Large intestine (tissue), 12 donors: ENCODE measurements at places on chromosomes 1 and 21.

- DNase-seq: peak; percentile 86
Measured at GRCh38 chr1:28915031-28915895, 894 bp downstream of the EPB41 start.

DNA sequence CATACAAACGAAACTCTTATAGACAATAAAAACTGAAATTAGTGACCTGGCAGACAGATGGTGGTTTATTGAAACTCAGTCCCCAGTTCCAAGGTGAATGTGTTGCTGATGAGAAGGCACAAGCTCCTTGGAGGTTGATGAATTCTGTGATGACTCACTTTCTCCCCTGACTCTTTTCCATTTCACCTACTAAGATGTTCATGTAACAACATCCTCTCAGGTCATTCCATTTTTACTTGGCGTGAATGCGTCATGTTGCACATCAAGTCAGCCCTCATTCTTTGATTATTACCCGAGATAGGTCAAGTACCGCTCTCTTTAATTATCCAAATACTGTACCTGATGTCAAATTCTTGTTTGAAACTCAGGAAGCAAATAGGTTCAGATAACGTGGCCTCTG, 10.1 kb upstream of the IL10RB start:
- no peak for DNase-seq

DNA sequence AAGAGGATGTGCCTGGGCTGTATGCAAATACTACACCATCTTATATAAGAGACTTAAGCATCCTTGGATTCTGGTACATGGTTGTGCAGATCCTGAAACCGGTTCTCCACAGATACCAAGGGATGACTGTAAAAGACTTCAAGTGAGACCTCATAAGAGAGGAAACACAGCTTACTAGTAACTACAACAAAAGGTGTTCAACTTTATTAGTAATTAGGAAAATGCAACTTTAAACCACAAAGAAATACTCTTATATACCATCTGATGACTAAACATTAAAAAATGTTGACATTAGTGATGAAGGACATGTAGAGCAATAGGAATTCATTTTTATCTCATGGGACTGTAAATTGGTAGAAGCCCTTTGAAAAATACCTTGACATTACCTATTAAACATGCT, 102.7 kb downstream of the RASAL2 start:
- no peak for DNase-seq

DNA sequence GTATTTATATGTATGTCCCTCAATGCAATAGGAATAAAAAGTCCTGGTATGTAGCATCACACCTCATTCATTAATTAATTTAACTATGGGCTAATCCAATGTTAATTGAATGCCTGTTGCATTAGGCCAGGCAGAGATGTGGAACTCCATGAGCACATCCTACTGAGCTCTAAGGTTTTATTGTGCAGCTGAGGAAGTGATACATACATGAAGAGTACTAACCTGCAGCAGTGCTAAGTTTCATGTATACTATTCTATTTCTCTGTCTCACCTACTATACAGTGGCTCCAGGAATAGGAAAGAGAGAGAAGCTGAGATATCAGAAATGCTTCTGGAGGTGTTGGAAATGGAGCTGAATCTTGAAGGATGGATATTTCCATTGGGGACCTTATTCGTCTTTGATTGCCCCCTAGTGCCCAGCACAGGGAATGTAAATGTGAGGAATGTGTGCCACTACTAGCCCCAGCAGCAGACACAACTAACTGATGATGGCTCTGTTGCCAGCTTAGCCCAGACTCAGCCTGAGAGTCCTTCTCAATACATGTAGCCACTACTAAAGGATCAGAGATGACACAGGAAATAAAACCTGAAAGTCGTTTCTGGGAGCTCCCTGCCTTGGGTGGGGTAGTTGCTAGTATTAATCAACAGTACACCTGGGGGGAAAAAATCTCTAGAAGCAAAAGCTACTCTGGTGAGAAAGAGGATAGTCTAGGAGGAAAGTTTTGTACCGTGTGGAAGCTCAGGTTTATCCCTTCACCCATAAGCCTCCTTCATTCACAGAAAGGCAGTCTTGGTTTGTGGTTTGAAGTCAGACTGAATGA, 173.3 kb upstream of the FOXD3 start:
- no peak for DNase-seq

DNA sequence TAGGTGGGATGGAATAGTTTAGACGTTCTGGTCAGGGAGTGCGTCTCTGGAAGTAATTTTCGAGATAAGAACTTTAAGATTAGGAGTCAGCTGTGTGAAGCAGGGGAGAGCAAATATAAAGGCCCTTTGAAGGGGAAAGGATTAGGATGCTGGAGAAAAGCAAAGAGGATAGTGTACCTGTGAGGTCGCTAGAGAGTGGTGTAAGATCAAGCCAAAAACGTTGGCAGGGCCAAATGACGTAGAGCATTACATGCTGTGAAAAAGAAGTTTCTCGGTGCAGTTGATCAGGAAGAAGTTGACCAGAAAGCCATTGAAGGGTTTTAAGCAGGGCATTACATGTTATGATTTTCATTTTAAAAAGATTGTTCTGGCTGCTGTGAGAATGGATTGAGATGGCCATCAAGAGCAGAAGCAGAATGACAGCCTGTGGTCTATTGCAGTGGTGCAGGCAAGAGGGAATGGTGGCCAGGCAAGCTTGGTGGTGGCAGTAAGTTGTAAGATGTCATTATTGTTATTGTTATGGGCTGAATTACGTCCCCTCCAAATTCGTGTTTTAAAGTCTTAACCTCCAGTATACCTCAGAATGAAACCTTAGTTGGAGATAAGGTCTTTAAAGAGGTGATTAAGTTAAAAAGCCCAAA, 113.6 kb upstream of the KIF26B start:
- no peak for DNase-seq

GRCh38 chr21:41709965-41710822, 56.7 kb downstream of the RIPK4 start:
- no peak for DNase-seq

DNA sequence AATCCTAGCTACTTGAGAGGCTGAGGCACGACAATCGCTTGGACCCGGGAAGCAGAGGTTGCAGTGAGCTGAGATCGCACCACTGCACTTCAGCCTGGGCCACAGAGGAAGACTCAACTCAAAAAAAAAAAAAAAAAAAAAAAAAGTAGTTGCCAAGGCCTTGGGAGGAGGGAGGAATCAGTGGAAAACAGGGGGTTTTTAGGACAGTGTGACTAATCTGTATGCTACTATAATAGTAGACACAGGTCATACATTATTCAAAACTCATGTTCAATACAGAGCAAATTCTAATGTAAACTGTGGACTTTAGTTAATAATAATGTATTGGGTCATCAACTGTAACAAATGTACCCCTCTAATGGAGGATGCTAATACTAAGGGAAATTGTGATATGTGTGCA, 51.7 kb upstream of the CTPS1 start:
- no peak for DNase-seq

GRCh38 chr1:235920596-235921375, 54.1 kb upstream of the LYST start:
- DNase-seq: no peak

GRCh38 chr1:63630666-63631065, 37.5 kb downstream of the PGM1 start:
- DNase-seq: no peak

DNA sequence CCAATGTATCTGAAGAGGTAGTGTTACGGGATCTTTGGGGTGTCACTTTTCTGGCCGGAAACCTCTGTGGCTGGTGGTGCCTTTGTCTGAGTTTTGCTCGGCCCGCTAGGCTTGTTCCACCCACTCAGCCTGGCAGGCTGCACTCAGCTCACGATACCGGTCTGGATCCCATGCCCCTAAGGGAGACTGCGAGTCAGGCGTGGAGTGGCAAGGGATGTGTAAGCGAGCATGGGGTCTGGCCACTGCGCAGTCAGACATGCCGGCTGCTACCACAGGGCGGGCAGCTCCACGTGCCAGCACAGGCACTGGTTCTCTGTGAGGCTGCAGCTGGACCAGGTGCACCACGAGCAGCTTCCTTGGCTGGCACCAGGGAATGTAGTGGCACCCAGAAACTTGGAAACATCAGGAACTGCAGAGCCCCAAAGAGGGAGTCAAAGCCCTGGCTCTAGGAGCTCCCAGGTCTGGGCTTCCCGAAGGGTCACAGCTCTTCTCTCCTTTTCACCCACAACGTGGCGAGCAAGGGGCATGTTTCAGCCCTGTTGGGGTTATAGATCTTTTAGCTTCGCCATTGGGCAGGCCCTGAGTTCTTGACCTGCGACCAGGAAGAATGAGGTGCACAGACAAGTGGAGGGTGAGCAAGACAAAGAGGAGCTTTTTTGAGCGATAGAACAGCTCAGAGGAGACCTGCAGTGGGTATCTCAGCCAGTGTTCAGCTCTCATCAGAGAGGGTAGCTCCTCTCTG, 23.8 kb upstream of the LRRC8C start:
- no peak for DNase-seq

DNA sequence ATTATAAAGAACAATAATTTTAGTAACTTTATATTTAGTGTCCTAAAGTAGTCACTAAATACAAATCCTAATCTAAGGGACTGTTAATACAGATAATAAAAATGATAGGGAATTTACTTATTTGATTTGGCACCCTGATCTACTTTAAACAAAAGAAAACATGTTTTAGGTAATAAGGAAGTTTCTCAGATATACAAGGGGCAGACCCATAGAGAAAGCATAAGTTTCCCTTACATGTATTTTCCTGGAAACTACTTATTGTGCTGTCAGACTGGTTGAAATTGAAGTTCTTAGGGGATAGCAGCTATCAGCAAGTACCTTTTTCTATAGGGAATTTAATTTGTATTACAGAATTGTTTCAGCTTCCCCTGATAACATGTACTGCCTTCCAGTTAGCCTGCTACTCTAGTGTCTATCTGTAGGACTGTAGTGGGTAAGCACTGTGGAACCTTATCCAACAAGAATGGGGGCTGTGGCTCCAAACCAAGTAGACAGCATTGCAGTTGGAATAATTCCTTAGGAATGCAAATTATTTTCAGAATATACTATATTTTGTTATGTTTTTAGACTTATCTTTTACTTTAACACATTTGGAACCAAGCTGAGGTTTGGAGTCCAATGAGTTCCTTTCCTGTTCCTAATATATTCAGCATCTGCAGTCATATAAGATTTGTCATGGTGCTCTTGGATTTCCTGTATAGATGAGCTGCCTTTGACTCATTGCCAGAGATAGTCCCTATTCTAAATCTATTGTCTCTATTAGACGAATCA, 14.7 kb downstream of the MSH4 start:
- no peak for DNase-seq

GRCh38 chr1:225577241-225577640, 75.7 kb downstream of the ENAH start:
- DNase-seq: no peak

DNA sequence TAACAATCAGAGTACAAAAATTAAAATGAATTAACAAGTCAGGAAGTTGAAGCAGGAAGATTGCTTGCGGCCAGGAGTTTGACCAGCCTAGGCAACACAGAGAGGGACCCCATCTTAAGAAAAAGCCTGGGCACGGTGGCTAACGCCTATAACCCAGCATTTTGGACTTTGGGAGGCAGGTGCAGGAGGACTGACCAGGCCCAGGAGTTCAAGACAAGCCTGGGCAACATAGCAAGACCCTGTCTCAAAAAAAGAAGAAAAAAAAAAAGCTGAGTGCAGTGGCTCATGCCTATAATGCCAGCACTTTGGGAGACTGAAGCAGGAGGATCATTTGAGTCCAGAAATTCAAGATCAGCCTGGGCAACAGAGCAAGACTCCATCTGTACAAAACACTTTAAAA, 38.5 kb downstream of the TESK2 start:
- DNase-seq: no peak

DNA sequence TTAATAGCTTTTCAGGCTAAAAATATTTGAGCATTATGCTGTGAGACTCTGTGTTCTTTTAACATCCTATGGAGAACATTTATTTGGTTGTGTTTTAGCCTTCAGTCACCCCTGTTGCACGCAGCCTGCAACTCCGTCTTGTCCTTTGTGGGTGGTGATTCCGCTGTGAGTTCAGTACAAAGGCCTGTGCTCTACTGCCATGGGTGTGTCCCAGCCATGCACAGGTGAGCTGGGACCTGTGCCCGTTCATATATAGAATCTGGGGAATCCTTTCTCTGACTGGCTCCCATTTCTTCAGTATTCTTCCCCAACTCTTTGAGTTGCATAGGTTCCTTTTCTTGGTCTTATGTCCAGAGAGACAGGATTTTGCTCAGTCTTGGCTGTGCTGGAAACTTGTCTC, 61.4 kb downstream of the ACTL8 start:
- DNase-seq: no peak

DNA sequence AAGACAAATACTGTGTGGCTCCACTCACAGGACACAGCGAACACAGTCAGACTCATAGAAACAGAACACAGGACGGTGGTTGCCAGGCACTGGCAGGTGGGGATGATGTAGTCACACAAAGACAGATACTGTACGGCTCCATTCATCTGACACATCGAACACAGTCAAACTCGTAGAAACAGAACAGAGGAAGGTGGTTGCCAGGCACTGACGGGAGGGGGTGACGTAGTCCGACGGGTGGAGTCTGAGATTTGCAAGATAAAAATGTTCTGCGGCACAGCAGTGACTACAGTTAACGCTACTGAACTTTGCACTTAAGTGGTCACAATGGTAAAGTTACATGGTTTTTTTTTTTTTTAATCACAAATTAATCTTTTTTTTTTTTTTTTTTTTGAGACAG, 18.7 kb downstream of the C21orf58 start:
- DNase-seq: peak; percentile 75

- no peak for DNase-seq
Measured at GRCh38 chr1:205343431-205344065, 13.2 kb downstream of the KLHDC8A start.

GRCh38 chr1:100538913-100539835, 1.2 kb downstream of the GPR88 start:
- DNase-seq: peak; percentile 42

DNA sequence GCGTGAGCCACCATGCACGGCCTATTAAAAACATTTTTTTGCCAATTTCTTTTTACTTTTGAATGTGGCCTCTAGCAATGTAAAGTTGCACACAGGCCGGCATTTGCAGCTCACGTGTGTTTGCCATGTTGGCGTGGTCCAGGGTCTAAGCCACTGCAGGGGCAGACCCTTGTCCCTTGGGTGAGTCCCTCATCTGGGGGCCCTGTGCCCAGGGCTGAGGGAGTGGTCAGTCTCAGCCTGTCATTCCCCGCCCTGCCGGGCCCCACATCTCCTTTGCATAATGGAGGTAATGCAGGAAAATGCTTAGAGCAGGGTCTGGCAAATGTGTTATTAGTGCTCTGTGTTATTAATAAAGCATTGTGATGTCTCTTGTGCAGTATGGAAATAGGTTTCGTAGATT, 16.9 kb downstream of the AGPAT3 start:
- peak; percentile 72 for DNase-seq

GRCh38 chr1:2523891-2524609, 2.3 kb downstream of the PANK4 start:
- no peak for DNase-seq
